ENCODE measurements at places on chromosomes 1 and 21.

- DNase-seq, result no peak
Measured at GRCh38 chr1:91036894-91037829, 15.3 kb upstream of the ZNF644 start.

DNA sequence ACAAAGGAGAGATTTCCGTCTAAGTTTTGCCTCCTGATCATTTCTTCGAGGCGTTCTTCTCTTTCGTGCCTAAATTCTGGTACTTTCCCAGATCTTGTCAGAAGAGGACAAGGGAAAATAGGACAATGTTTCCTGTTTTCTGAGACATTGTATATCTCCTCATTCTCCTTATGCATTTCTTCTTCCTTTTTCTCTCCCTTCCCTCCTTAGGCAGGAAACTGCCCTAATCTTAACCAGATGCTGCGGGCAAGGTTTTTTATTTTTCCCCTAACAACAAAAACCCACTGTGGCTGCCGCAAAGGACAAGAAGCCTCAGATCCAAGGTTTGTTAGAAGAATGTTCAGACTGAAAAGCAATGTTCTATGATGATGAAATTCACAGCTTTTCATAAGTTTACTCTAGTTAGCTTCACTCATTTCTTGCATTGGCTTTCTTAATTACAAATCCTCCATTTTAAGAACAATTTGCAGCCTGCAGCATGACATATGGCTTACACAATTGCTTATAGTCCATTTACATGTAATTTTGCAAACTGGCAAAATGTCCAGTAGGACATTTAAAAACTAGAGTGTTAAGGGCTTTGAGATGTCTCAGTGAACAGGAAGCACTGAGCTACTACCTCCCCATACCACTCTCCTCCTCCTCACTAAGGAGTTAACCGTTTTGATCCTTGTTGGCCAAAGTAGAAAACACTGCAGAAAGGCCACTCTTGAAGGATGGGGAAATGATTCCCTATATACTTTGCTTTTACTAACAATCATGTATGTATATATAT lies 624 bp downstream of the CTSK start:
- no peak for DNase-seq

DNA sequence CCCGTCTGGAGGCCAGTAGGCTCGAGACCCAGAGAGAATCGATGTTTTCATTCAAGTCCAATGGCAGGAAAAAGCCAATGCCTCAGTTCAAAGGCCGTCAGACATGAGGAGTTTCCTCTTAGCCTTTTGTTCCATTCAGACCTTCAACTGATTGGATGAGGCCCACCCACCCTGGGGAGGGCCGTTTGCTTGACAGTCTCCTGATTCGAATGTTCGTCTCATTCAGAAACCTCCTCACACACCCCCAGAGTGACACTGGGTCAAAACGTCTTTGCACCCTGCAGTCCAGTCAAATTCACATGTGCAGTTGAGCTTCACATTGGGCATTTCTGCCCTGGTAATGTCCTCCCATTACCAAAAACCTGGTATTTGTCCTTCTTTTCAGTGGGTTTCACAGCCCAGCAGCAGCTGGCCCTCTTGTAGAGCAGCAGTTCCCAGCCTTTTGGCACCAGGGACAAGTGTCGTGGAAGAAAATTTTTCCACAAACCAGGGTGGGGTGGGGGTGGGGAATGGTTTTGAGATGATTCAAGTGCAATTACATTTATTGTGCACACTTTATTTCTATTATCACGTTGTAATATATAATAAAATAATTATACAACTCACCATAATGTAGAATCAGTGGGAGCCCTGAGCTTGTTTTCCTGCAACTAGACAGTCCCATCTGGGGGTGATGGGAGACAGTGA lies 40.1 kb downstream of the RSPH1 start:
- DNase-seq, result no peak

DNA sequence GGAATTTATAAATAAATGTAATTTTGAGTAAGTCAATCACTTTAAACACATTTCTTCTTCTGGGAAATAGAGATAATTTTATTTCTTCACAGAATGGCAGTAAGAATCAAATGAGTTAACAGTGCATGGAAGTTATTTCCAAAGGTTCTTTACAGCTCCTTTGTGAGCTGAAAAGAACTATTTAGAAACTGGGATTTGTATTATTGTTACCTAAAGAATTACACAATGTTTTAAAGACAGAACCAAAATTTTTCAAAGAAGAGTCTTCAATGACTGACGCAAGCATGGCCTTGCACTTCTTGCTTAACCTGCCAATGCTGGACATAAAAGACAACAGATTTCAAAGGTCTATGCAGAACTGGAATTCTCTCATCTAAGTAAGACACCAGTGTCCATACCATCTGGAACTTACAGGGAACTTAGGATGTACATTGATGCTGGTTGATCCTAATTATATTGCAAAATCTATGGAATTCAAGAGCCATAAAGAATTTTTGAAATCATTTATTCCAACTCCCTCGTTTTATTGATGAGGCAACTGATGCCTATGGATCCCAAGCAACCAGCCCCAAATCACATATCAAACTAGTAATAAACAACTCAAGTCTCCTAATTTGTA lies 2.7 kb downstream of the COLGALT2 start:
- DNase-seq, result no peak

DNA sequence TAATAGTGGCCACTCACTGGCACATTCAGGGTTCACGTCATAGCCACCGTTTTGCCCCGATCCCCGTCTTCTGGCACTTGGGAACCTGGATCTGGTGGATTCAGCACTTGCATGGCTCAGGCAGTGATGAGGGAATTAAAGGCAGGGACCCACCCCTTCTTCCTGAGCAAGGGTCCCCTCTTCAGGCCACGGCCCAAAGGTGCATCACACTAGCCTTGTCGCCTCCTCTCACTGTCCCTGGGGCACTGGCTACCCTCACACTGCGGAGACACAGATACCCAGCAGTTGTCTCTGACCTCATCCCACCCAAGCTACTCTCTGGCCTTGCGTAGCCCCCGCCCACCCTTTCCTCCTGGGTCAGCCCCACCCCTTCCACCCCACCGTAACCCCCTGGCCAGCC lies 19.9 kb upstream of the LDLRAP1 start:
- DNase-seq, result no peak

DNA sequence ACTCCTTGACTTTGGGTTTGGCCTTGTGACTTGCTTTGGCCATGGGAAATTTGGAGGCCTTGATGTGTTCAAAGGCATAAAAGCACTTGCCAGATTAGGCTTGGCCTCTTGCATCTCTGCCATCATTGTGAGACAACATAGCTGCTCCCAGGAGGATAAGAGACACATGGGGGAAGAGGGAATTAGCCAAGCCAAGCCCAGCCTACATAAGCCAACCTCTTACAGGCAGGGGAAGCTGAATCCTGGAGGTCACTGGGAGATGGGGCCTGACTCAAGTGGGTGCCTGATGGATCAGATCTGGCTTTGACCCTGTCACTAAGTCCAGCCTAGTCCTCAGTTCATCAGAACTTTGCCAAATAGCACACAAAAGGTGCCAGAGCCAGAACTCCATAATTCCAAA lies 37.6 kb upstream of the HMGB4 start:
- DNase-seq, result no peak

GRCh38 chr1:37513795-37514349 lies 694 bp downstream of the MEAF6 start:
- DNase-seq, result no peak

DNA sequence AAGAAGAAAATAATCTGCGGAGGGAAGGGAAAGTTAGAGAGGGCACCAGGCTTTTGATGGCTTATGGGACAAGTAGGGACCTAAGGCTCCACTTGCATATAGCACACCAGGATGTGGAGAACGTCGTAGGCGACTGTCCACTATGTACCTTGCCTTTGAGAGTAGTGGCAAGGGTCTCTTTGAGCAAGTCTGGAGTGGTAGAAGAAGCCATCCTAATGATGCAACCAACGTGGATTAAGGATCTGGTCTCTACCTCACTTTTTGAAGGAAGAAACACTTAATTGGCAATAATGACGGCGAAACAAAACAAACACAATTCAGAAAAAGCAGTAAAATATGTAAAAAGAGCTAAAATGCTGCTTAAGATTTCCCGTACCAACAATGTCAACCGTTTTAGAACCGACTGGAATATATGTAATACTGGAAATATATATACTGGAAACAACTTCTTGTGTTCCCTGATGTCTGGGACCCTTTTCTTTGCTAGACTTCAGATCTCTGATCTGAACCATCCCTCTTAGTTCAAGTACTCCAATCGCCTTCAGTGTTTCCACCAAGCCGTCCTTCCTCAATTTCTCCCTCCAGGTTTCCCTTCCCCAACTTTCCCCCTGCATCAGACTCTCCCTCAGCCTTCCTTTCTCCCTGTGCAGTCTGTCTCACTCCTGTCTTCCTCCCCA lies 821 bp upstream of the KHDRBS1 start:
- no peak for DNase-seq

DNA sequence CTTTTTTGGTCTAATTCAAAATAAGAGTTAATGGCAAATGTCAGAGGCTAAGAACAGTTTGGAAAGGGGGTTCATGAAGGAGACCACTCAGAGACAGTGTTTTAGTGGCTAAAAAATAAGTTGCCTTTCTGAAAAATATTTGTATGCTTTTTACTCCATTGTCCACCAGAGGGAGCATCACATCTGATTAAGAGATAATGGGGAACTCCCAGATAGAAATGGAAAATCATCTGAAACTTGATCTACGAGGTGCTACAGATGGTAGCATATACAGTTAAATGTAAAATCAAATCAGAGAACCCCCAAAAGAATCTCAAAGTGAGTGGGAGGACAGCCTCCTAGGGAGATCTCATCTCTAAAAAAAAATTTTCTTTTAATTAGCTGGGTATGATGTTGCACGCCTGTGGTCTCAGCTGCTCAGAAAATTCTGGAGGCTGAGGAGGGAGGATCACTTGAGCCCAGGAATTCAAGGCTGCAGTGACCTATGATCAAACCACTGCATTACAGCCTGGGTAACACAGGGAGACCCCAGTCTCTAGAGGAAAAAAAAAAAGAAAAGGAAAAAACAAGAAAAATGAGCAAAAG lies 9.7 kb downstream of the SMYD3 start:
- peak; percentile 52 for DNase-seq

DNA sequence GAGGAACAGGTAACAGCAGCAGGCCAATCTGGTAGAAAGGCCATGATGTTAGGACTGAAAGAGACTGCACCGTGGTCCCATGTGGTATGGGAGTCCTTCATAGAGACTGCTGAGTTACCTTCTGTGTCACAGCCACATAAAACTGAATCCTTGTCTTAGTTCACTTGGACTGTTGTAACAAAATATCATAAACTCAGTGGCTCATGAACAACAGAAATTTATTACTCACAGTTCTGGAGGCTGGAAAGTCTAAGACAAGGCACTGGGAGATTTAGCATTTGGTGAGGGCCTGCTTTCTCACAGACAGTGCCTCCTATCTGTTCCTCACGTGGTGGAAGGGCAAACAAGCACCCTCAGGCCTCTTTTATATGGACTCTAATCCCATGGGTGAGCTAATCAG lies 67.5 kb downstream of the CD2 start:
- DNase-seq, result no peak

- peak; percentile 61 for DNase-seq
Measured at GRCh38 chr1:94542088-94542870, 720 bp upstream of the F3 start.

- DNase-seq, result no peak
Measured at GRCh38 chr1:97334454-97334853, 586.4 kb downstream of the DPYD start.

GRCh38 chr1:27951396-27951795 lies 8.4 kb upstream of the XKR8 start:
- no peak for DNase-seq

DNA sequence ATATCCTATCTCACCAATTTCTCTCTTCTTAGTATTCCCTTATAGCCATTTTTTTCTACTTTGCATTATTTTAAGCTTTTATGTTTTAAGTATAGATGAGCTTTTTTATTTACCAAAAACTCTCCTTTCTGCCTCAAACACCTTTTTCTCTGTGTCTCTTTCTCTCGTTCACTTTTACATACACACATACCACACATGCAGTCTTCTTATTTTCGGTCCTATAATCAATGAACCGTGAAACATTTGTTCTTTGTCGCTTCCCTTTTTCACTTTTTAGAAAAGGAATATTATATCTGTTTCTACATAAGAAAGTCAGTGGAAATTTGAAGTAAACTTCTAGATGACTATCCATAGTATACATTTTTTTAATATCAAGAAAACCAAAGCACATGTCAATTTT lies 183.2 kb downstream of the MRPL39 start:
- DNase-seq, result no peak

DNA sequence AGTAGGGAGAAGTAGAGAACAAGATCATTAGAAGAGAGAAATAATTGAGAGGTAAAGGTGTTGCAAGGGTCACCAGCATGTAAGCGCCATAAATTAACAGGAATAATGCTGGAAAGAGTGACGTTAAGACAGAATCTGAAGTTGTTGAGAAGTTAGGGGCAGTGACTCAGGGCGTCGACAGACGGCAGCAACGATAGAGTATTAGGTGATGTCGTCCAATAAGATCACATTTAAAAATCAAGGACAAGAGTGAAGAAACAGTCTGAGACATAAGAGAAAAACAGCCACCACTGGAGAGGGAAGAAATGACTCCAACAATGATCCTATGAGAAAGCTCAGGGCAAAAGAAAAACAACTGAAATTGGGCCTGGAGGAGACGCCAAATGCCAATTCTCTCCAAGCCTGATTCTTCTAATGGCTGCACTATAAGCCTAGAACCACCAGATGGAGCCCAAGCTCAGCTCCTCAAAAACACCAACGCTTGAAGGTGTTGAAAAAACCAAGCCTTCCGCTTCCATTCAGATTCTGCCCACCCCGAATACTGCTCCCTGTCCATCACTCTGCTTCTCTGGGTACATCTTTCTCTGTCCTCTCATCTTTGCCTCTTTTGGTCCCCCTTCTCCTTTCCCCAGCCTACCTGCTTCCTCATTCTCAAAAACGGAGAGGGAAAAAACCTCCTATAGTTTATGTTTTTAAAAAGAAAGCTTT lies 70.0 kb downstream of the LUZP1 start:
- peak; percentile 68 for DNase-seq

DNA sequence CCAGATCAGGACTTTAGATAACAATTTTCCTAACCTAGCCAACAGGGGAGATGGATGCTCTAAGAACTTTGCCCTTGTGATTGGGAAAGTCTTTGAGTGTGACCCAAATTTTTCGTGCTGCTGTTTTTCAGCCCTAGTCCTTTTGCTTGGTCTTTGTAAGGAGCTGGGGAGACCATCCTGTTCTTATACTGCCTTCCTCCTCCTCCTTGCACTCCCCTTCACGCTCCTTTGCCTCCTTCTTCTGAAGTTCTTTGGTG lies 5.7 kb downstream of the KCNQ4 start:
- DNase-seq, result no peak

GRCh38 chr21:36877741-36878140 lies 88.7 kb downstream of the HLCS start:
- no peak for DNase-seq

- DNase-seq, result no peak
Measured at GRCh38 chr1:5781079-5781478, 211.1 kb downstream of the NPHP4 start.

- no peak for DNase-seq
Measured at GRCh38 chr1:150066838-150067183, 765 bp upstream of the VPS45 start.

- peak; percentile 65 for DNase-seq
Measured at GRCh38 chr1:154427173-154428139, 22.3 kb downstream of the IL6R start.

All from tibial nerve (tissue), 4 donors.